ENCODE measurements at places on chromosomes 6 and 20.

DNA sequence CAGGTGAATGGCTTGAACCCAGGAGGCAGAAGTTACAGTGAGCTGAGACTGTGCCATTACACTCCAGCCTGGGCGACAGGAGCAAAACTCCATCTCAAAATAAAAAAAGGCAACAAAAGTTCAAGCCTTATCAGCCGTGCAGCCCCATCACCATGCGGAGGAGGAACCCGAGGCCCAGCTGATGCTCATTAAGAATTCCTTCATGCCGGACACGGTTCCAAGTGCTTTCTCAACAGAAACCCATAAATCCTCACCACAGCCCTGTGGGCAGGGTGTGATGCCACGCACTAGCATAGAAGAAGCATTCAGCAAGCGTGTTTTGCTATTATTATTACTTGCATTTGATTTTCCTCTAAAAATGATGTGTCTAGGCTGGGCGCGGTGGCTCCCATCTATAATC lies 56.3 kb downstream of the PREX1 start:
- H3K27me3 ChIP-seq: no peaks in the 10 kb centered on the region
- peaks cover 62% of the 10 kb centered on the region for H3K36me3 ChIP-seq

DNA sequence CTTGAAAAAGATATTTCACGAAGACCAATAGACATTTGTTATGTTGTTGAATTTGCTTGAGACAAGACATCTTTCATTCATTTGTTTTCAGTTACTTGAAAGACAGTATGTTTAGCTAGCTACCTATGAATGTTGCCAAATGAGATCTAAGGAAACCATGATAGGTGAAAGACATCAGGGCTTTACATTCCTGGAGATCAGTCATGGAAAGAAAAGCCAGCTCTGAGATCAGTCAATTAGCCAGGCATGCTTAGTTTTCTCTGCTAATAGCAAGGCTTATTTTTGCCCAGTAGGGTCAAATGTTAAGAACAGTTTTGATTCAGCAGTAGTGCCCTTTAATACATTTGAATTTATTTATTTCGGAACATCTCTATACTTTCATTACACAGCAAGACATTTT lies 116.5 kb upstream of the EDN1 start:
- no peak overlapping the region for H3K27ac ChIP-seq
- no peaks in the 10 kb centered on the region for H3K36me3 ChIP-seq
- H3K4me1 ChIP-seq: no peaks in the 10 kb centered on the region
- H3K4me3 ChIP-seq: no peak overlapping the region
- no peak for DNase-seq
- peaks cover 3% of the 10 kb centered on the region for H3K27me3 ChIP-seq

DNA sequence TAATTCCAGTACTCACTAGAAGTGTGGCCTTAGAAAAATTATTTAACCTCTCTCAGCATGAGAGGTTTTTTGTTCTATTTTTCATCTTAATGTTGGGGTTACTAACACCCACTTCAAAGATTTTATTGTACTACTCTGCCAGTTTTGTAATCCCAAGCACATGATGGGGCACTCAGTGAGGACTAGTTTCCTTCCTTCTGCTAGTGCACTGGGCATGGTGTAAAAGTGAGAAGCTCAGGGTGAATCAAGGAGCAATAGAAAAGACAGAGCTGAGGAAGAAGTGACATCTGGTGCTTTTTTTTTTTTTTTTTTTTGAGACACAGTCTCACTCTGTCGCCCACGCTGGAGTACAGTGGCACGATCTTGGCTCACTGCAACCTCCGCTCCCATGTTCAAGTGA lies 439.4 kb upstream of the ARID1B start:
- no peak for DNase-seq
- no peaks in the 10 kb centered on the region for H3K4me1 ChIP-seq
- no peak overlapping the region for H3K4me3 ChIP-seq
- no peaks in the 10 kb centered on the region for H3K27me3 ChIP-seq
- H3K27ac ChIP-seq: no peak overlapping the region

- H3K27me3 ChIP-seq: peaks cover 65% of the 10 kb centered on the region
- peak overlapping the region; percentile 57 for H3K4me3 ChIP-seq
- no peak overlapping the region for H3K27ac ChIP-seq
- no peak for DNase-seq
- H3K36me3 ChIP-seq: no peaks in the 10 kb centered on the region
- peaks cover 6% of the 10 kb centered on the region for H3K4me1 ChIP-seq
Measured at GRCh38 chr6:13013681-13014503, 297.3 kb downstream of the PHACTR1 start.

GRCh38 chr6:162572240-162572639 lies 155.3 kb downstream of the PRKN start:
- no peaks in the 10 kb centered on the region for H3K4me1 ChIP-seq
- no peak for DNase-seq
- no peak overlapping the region for H3K27ac ChIP-seq
- no peaks in the 10 kb centered on the region for H3K36me3 ChIP-seq
- no peak overlapping the region for H3K4me3 ChIP-seq

GRCh38 chr20:50385733-50386640 lies 124.2 kb upstream of the PTPN1 start:
- no peaks in the 10 kb centered on the region for H3K27me3 ChIP-seq
- no peaks in the 10 kb centered on the region for H3K36me3 ChIP-seq
- DNase-seq: peak; percentile 86
- peaks cover 89% of the 10 kb centered on the region for H3K4me1 ChIP-seq

GRCh38 chr6:3383525-3383924 lies 73.3 kb downstream of the SLC22A23 start:
- no peaks in the 10 kb centered on the region for H3K36me3 ChIP-seq
- no peak overlapping the region for H3K4me3 ChIP-seq
- no peak for DNase-seq
- peaks cover 3% of the 10 kb centered on the region for H3K4me1 ChIP-seq
- H3K27ac ChIP-seq: no peak overlapping the region

DNA sequence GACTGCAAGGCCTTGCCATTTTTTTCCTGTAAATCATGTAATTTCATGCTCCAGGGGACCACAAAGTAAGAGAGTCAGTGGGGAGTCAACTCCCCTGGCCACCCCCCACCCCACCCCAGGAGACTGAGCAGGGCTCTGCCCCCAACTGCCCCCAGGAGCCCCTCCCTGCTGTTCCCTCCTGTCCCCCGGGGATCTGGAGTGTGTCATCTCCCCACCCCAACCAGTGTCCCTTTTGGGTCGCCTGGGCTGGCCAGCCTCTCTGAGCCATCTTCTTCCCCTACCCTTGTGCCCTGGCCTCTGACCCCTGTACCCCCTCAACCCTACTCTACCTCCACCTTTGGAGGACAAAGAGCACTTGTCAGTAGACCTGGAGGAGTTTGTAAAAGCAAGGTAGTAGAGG lies 29.4 kb downstream of the FOXP4 start:
- DNase-seq: no peak
- H3K36me3 ChIP-seq: no peaks in the 10 kb centered on the region
- H3K27ac ChIP-seq: no peak overlapping the region
- H3K27me3 ChIP-seq: peaks cover 4% of the 10 kb centered on the region
- no peaks in the 10 kb centered on the region for H3K4me1 ChIP-seq

- peaks cover 2% of the 10 kb centered on the region for H3K4me1 ChIP-seq
- H3K27me3 ChIP-seq: peaks cover 9% of the 10 kb centered on the region
- no peak overlapping the region for H3K4me3 ChIP-seq
Measured at GRCh38 chr20:20085071-20085470, 32.7 kb downstream of the CFAP61 start.

DNA sequence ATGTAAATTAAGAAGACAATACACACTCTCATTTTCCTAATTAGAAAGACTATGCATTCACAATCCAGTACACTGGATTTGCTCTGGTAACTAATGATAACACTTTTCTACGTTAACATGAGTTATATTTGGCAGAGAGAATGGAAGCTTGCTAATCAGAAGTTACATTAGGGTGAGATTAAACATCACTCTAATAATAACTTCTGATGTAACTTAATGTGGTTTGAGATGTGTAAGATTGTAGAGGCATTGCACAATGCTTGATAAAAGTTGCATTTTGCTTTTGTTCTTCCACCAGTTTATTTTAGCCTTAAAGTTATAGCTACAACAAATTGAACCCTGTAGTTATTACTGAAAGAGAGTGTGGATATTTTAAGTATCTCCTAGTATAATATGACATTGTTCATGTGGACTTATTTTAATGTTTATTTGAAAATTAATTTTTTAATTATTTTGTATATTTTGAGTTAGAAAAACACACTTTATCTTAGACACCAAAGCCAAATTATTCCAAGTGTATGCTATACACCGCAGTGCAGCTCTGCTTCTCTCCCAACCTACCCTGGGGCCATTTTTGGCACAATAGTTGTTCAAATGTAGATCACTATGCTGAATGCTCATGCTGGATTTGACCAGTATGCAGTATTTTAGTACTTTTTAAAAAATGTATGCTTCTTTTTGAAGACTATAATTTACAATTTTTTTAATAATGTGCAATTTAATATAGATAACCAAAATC lies 143.2 kb downstream of the SLC16A10 start:
- no peak overlapping the region for H3K27ac ChIP-seq
- no peak overlapping the region for H3K4me3 ChIP-seq
- no peaks in the 10 kb centered on the region for H3K4me1 ChIP-seq
- no peaks in the 10 kb centered on the region for H3K36me3 ChIP-seq
- peaks cover 2% of the 10 kb centered on the region for H3K27me3 ChIP-seq

DNA sequence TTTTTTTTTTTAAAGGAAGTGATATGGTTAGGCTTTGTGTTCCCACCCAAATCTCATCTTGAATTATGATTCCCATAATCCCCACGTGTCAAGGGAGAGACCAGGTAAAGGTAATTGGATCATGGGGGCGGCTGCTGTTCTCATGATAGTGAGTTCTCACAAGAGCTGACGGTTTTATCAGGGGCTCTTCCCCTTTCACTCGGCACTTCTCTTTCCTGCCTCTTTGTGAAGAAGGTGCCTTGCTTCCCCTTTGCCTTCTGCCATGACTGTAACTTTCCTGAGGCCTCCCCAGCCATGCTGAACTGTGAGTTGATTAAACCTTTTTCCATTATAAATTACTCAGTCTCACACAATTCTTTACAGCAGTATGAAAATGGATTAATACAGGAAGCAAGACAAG lies 64.3 kb downstream of the ZFP64 start:
- no peak overlapping the region for H3K27ac ChIP-seq
- no peaks in the 10 kb centered on the region for H3K36me3 ChIP-seq
- no peaks in the 10 kb centered on the region for H3K27me3 ChIP-seq

DNA sequence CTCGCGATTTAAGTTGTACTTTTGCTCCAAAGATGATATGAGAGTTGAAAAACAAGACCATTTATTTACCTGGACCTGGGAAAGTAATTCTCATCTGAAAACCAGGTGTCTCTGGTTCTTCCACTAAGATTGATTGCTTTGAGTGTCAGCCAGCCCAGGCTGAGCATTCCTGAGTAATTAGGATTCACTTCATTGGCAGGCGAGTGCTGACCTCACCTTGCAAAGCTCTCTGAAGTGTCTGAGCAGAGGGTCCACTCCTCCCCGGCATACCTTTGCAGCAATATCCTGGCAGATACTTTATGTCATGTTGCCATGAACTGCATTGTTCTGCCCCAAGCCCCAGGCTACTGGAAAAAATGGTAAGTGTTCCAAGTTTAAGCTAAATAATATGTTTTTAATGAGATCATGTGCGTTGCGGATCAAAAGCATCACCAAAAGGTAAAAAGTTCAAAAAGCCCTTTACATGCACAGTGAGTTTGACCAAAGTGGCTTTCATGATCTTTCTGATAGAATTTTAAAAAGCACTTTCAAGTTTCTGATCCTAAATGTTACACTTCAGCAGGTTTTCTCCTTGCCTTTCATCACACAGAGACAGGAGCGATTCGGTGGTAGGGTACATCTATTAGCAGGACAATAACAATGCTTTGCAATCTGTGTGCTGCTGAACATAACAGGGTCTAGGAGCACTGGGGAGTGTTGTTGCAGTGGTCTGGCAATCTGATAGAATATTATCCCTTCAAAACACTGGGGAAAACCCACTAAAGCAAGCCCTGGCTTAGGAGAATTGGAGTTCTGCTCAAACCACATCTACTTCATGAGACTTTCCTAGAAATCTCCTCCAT lies 127.8 kb upstream of the EEF1E1 start:
- peaks cover 3% of the 10 kb centered on the region for H3K27me3 ChIP-seq
- H3K4me1 ChIP-seq: no peaks in the 10 kb centered on the region
- no peak for DNase-seq
- no peaks in the 10 kb centered on the region for H3K36me3 ChIP-seq

GRCh38 chr20:51400051-51400926 lies 142.2 kb downstream of the NFATC2 start:
- H3K27me3 ChIP-seq: no peaks in the 10 kb centered on the region
- H3K4me1 ChIP-seq: peaks cover 87% of the 10 kb centered on the region
- peak overlapping the region; percentile 98 for H3K27ac ChIP-seq
- peak overlapping the region; percentile 66 for H3K4me3 ChIP-seq
- peaks cover 85% of the 10 kb centered on the region for H3K36me3 ChIP-seq

DNA sequence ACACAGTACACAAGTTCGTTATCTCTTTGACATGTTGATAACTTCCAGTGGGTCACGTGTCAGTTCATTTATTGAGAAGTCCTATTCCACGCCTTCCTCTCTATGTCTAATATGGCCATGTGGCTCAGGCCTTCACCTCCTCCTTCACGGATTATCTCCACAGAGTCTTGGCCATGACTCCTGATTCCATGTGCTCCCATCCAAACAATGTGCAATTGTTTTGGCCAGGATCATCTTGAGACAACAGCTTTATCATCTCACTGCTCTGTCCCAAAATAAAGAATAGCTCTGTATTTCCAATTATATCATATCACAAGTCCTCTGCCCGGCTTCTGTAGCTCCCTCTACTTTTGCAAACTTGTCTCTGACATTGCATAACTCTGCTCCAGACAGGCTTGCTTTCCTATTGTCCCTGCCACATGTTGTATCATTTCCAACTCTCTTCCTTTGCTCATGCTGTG lies 11.1 kb upstream of the TXNDC5 start:
- H3K36me3 ChIP-seq: no peaks in the 10 kb centered on the region
- no peaks in the 10 kb centered on the region for H3K4me1 ChIP-seq
- H3K27me3 ChIP-seq: peaks cover 7% of the 10 kb centered on the region
- no peak for DNase-seq

DNA sequence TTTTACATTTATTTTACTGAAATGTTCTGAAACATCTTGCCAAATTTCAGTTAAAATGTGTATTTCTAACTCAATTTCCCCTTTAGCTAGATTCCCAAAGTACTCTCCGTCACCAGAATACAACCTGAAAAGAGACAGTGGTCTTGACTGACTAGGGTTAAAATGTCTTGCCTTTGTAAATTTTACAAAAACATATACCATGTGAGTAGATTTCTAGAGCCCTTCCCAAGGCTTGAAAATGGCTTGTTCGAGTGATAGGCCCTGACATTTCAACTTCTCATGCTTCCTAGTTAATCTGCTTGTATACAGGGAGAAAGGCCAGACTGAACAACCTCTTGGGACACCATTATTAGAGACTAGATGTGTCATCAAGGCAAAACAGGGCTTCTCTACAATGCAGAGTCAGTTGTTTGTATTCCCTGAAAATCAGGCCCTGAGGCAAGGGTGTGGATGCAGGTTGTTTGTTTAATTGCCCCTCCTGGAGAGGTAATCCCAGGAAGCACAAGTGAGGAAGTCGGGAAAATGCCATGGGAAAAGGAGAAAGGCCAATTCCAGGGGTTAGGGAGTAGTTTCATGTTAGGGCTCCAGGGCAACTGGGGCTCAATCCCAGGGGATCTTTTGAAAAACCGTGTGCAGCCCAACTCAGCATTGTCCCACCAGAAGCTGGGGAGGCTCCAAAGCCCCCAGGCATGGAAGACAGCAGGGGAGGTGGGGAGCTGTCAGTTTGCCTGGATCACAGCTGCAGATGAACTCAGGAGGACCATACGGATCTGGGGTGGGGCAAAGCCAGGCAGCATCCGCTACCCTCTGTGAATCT lies 11.6 kb upstream of the TFB1M start:
- no peak overlapping the region for H3K27ac ChIP-seq
- peaks cover 7% of the 10 kb centered on the region for H3K27me3 ChIP-seq
- no peaks in the 10 kb centered on the region for H3K36me3 ChIP-seq
- no peak overlapping the region for H3K4me3 ChIP-seq

GRCh38 chr6:14016432-14016831 lies 91.7 kb downstream of the RNF182 start:
- H3K4me3 ChIP-seq: no peak overlapping the region
- H3K36me3 ChIP-seq: no peaks in the 10 kb centered on the region
- DNase-seq: no peak
- H3K27ac ChIP-seq: no peak overlapping the region

All from activated CD8-positive, alpha-beta T cell treated with anti-CD3 and anti-CD28 coated beads, Interleukin-2, amount 10 ng/mL, durations not matched to agents 7 days and 5 days (primary cell).